BE2C (cell line): ENCODE measurements at places on chromosomes 11 and 22.

GRCh38 chr11:46601129-46601528 lies 7.3 kb upstream of the AMBRA1 start:
- no peak for DNase-seq

- no peak for DNase-seq
Observed at GRCh38 chr11:12854829-12855228, 154.3 kb upstream of the RASSF10 start.

DNA sequence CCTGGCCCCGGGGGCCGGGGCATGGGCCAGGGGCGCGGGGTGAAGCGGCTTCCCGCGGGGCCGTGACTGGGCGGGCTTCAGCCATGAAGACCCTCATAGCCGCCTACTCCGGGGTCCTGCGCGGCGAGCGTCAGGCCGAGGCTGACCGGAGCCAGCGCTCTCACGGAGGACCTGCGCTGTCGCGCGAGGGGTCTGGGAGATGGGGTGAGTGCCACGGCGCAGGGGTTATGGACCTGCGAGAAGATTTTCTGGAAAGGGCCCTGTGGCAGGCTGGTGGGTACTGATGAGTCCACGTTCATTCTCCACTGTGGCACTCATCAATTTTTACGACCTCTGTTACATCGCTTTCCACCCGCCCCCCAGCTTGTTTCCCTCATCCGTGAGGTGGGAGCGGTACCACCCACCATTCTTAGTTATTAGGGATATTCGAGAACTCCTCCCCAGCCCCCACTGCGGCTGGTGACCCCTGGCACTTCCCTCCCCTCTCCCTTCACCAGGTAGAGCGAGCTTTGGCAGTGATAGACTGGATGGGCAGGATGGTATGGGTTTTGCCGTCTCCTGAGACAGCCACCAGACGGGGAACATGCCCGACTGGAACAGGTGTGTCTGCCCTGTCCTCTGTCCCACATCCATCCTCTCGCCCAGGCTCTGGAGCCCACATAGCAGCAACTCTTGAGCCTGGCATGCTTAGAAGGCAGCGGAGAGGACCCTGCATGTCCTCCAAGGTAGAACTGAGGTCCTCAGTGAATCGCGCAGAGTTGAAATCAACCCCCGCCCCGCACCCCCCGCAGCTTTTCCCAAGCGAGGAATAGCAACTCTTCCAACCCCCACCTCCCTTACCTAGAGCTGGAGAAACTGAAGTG lies 562 bp downstream of the DGAT2 start:
- no peak for DNase-seq

GRCh38 chr22:50260434-50260800 lies 1.1 kb downstream of the MAPK12 start:
- DNase-seq: no peak

GRCh38 chr11:123736769-123737168 lies 4.7 kb downstream of the ZNF202 start:
- DNase-seq: no peak

DNA sequence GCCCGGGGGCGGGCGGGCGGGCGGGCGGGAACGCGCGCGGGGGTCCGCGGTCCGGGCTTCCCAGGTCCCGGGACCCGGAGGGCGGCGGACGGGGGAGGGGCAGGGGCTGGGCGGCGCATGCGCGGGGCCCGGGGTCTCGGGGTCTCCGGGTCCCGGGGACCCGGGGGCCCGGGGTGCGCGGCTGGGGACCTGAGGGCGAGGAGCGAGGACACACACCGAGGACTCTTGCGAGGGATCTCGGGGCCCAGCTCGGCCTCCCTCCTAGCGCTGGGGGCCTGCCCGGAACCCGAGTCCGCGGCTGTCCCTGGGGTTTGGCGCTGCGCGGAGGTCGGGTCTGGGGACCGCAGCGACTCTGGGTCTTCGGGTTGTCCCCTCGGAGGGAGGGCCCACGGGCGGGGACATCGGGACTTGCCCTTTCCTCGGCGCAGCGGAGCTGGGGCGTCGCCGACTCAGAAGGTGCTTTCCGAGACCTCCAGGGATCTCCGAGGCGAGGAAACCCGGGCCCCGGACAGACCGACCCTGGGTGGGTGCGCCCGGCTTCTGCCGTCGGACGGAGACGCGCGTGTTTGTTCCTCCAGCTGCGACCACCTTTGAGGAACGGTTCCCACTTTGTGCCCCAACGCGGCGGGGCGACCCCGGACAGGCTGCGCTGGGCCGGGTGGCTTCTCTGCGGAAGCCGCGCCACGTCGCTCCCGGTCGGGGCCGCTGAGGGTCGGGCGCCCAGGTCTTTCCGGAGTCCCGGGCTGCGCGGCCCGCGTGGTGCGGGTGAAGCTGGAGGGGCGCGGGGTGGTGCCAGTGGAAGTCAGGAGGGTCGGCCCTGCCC lies 540 bp downstream of the PPARA start:
- peak; percentile 47 for DNase-seq

- no peak for DNase-seq
Observed at GRCh38 chr22:31143537-31143936, 3.2 kb upstream of the PLA2G3 start.

DNA sequence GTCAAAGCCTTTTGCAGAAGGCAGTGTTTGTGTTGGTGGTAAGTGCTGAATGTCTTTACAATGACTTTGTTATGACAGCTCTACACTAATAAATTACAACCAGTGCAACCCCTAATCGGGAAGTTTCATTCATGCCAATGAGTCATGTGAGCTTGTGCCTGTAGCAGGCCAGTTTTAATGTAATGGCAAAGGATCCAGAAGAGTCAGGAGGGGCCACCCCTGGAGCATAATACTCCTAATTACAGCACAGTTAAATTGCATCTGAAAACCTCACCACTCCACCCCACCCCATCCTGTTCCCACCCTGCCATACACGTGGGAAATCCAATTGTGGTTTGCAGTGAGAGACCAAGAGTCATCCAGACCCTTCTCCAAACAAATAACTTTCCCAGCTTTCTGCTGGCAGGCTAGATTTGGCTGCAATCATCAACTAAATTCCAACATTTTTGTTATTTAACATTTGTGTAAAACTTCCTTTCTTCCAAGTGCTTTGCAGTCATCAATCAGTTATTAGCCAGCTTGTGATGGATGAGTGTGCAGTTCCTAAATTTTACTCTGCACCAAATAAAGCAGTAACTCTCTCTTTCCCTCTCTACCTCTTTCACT lies 277.3 kb upstream of the FAT3 start:
- DNase-seq: peak; percentile 32

DNA sequence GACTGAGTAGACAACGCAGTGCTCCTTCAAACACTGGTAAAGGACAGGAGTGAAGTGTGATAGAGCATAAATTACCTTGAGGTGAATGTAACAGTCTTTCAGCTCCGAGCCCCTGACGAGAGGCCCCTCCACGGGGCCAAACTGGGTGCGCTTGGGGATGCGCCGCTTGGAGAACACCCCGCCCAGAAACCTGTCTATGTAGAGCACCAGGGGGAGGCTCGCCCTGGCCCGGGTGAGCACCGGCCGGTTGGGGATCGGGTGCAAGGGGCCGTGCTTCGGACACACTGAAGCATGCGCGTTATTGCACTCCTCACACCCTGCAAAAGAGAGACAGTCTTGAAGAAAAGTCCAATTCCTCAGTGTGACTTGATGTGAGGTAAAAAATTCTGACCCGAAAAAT lies 49.3 kb upstream of the NFRKB start:
- no peak for DNase-seq

GRCh38 chr22:19810381-19811201 lies 44.1 kb downstream of the GNB1L start:
- no peak for DNase-seq

- no peak for DNase-seq
Observed at GRCh38 chr22:44728761-44729324, 23.5 kb upstream of the ARHGAP8 start.

GRCh38 chr11:42913731-42914130 lies 398.1 kb upstream of the API5 start:
- no peak for DNase-seq

DNA sequence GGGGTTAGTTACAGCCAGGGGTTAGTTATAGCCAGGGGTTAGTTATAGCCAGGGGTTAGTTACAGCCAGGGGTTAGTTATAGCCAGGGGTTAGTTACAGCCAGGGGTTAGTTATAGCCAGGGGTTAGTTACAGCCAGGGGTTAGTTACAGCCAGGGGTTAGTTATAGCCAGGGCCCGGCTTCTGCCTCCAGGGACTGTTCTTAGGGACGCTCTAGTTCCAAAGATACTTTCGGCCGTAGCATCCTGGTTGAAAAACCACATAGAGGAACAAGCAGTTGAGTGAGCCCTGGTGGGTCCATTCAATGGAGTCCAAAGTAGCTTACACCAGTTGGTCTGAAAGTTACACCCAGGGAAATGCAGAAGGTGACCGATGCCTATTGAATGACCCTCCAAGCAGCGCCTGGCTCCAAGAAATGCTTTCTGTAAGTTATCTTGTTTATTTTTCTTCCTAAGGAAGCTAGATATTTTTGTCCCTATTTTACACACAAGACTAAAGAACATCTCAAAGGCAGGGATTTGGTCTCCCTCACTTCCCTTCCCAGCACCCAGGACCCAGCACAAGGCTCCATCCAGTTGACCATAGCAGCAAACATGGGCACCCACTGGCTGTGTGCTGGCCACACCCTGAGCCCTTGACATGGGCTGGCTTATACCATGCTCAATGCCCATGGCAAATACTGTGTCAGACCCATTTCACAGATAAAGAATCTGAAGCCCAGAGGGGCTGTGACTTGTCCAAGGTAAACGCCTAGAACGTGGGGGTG lies 49.7 kb upstream of the SHISAL1 start:
- DNase-seq: no peak

DNA sequence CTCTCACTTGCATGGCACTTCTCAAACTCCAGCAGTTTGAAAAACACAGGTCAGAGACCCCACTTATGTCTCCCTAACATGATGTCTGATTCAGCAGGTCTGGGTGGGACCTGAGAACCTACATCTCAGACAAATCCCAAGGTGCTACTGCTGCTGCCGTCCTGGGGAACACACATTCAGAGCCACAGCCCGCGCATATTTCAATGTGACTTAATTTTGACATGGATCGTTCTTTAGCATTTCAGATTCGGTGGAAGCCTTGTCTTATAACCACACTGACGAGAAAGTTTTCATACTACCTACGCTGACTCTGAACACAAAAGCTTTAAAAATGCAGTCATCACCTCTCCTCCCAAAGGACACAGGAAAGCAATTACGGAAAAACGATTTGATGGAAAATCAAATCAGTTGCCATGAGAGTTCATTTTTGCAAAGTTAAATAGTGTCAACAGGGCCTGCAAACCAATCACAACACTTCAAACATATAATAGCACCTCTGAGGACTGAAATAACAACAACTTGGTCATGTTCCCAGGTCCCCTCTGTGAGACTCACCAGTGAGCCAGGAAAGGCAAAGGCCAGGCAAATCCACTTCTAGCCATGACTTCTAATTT lies 132.6 kb downstream of the SHANK2 start:
- no peak for DNase-seq

- no peak for DNase-seq
Observed at GRCh38 chr22:35601743-35602615, 15.2 kb downstream of the MB start.
